ENCODE measurements at places on chromosomes 2 and 18. TPM values are rescaled to one million over a fixed set of nuclear protein-coding genes. Genes with fewer than 3 reads are reported as not detected.
A peak's percentile ranks its signal among the peaks of the same experiment; 100 is the strongest.

Gene TCF23
- total RNA-seq: not detected

Gene FAM237A
- total RNA-seq: not detected

Gene LYPD6
- total RNA-seq: not detected

Gene E2F6
- 3.5 TPM for total RNA-seq

Gene CAPN14
- 0.20 TPM for total RNA-seq

Gene PLCD4
- 0.25 TPM for total RNA-seq

- H3K4me3 ChIP-seq: no peak overlapping the region
- no peak overlapping the region for H3K27ac ChIP-seq
- H3K36me3 ChIP-seq: no peaks in the 10 kb centered on the region
- H3K4me1 ChIP-seq: peaks cover 3% of the 10 kb centered on the region
- no peaks in the 10 kb centered on the region for H3K27me3 ChIP-seq
Measured at GRCh38 chr2:64124571-64124970, 19.6 kb downstream of the PELI1 start.

- H3K27ac ChIP-seq: peak overlapping the region; percentile 76
- peak overlapping the region; percentile 13 for H3K4me3 ChIP-seq
- H3K36me3 ChIP-seq: no peaks in the 10 kb centered on the region
- peak; percentile 71 for DNase-seq
Measured at GRCh38 chr2:196239622-196240587, 68.5 kb upstream of the STK17B start.

DNA sequence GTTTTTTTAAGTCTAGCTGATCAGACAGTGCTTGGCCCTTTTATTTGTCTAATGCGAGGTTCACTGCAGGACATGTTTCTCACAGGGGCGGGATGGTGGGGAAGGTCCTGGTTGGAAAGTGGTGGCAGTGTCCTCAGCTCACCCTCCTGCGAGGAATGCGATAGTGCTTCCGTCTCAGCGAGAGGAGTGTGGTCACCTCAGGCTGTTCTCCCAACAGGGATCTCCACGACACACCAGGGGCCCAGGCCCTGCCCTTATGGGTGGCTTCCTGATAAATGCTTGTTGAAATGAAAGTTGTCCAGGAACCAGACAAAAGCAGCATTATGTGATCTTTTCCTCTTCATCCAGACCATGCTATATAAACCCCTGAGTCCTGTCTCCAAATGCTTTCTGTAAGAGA is 70.1 kb downstream of the BOLA3 start:
- no peaks in the 10 kb centered on the region for H3K4me1 ChIP-seq
- H3K36me3 ChIP-seq: peaks cover 49% of the 10 kb centered on the region
- DNase-seq: no peak
- H3K27ac ChIP-seq: no peak overlapping the region
- no peaks in the 10 kb centered on the region for H3K27me3 ChIP-seq

- H3K27ac ChIP-seq: no peak overlapping the region
- no peaks in the 10 kb centered on the region for H3K4me1 ChIP-seq
- H3K36me3 ChIP-seq: no peaks in the 10 kb centered on the region
- no peak overlapping the region for H3K4me3 ChIP-seq
- no peak for DNase-seq
Measured at GRCh38 chr18:9901377-9901776, 12.4 kb upstream of the VAPA start.

DNA sequence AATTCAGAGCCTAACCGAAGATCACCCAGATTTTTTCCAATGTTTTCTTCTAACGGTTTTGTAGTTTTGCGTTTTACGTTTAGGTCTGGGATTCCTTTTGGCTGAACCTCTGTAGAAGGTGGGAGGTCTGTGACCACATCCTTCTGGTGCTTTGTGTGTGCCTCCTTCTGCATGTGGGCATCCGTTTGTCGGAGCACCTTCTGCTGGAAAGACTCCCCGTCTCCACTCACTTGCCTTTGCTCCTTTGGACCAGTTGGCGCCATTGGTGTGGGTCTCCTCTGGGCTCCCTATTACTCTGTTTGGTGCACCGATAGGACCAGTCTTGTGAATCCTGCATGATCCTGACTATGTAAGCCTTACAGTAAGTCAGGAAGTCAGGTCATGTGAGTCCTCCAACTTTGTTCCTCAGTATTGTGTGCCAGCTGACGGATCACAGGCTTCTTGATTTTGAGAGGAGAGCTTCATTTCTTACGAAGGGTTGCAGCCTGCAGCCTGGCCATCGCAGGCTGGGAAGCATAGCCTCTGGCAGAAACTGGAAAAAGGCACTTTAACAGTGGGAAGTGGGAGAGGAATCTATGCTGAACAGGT is 13.6 kb downstream of the AQP12A start:
- peaks cover 20% of the 10 kb centered on the region for H3K4me1 ChIP-seq
- no peak overlapping the region for H3K27ac ChIP-seq
- H3K27me3 ChIP-seq: no peaks in the 10 kb centered on the region

DNA sequence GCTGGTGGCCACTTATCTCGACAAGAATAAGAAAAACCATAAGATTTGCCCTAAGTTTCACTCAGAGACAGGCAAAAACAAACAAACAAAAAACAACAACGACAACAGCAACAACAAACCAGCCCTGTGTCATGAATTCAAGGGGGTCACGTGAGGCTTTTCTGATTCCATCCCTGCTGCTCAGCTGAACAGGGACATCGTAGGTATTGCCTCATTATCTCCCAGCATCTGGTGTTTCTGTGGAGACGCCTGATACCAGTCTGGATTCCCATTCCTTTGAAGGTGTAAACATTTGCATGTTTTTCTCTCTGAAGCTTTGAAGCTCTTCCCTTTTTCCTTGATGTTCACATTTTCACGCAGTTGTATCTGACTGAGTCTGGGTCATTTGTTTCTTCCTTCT is 117.4 kb downstream of the KCNF1 start:
- DNase-seq: no peak
- no peak overlapping the region for H3K27ac ChIP-seq
- H3K4me3 ChIP-seq: no peak overlapping the region
- H3K36me3 ChIP-seq: no peaks in the 10 kb centered on the region
- H3K27me3 ChIP-seq: no peaks in the 10 kb centered on the region
- H3K4me1 ChIP-seq: no peaks in the 10 kb centered on the region

DNA sequence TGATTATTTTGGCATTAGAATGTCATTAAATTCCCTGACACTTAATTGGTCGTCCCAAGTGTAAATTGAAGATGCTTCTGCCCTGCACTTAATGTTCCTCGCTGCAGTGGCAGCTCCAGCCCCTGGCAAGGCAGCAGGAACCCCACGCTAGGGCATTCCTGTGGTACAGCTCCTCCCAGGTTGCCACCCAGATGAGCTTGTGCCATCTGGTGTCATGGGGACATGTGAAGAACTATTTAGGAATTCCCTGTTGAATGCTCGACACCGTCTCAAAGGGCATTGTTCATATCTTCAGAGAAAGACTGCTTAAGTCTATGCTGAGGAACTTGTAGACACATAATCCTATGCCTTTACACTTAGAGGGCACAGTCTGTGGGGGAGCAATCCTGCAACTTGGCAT is 38.9 kb downstream of the BCL2L11 start:
- no peak overlapping the region for H3K4me3 ChIP-seq
- H3K27me3 ChIP-seq: no peaks in the 10 kb centered on the region
- peaks cover 9% of the 10 kb centered on the region for H3K4me1 ChIP-seq
- no peak overlapping the region for H3K27ac ChIP-seq
- peaks cover 10% of the 10 kb centered on the region for H3K36me3 ChIP-seq

DNA sequence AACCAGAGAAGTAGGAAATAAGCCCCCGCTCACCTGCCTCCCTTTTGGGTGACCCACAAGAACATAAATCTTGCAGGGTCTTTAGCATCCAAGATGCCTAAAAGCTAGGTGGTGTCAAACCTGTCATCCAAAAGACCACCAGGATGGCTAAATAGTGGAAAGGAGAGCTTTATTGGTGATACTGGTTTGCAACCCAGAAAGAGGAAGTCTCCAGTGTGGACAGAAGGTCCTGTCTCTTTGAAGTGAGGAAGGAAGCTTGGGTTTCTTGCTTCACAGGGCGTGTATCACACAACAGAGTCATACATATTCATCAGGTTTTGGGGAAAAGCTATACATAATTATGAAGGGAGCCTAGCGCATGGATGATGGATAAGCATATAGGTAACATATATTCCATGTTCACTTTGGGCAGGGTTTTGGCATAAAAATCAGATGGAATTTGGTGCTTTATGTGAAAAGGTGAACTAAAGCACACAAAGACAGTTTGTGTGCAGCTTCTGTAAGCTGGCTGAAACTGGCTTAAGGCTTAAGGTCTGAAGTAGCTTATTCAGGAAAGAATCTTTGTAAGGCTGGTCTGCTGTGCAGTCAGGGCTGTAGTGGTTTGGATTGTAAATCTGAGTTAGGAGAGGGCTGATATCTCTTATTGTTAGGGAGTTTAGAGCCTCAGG is 102.2 kb upstream of the MSH2 start:
- no peak overlapping the region for H3K27ac ChIP-seq

DNA sequence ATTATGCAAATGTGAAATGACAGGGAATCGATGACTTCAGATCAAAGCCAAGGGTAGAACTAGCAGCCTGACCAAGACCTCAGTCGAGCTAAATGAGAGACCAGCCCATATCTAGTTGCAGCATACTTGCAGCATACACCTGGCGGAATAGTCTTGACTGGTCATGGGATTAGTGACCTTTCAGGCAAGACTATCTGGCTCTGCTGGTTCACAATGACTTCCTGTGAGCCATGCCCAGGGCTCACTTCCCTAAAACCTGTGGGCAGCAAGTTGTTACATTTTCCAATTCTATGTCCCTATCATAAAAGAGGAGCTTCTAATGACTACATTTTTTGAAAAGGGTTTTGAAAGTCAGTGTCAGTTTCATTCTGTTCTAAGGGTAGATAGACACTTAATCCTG is 1624.9 kb upstream of the CELF4 start:
- H3K27ac ChIP-seq: no peak overlapping the region
- H3K36me3 ChIP-seq: no peaks in the 10 kb centered on the region
- H3K27me3 ChIP-seq: no peaks in the 10 kb centered on the region
- no peak overlapping the region for H3K4me3 ChIP-seq

- H3K4me3 ChIP-seq: no peak overlapping the region
- no peaks in the 10 kb centered on the region for H3K27me3 ChIP-seq
Measured at GRCh38 chr18:40159141-40160017, 1795.7 kb upstream of the PIK3C3 start.

DNA sequence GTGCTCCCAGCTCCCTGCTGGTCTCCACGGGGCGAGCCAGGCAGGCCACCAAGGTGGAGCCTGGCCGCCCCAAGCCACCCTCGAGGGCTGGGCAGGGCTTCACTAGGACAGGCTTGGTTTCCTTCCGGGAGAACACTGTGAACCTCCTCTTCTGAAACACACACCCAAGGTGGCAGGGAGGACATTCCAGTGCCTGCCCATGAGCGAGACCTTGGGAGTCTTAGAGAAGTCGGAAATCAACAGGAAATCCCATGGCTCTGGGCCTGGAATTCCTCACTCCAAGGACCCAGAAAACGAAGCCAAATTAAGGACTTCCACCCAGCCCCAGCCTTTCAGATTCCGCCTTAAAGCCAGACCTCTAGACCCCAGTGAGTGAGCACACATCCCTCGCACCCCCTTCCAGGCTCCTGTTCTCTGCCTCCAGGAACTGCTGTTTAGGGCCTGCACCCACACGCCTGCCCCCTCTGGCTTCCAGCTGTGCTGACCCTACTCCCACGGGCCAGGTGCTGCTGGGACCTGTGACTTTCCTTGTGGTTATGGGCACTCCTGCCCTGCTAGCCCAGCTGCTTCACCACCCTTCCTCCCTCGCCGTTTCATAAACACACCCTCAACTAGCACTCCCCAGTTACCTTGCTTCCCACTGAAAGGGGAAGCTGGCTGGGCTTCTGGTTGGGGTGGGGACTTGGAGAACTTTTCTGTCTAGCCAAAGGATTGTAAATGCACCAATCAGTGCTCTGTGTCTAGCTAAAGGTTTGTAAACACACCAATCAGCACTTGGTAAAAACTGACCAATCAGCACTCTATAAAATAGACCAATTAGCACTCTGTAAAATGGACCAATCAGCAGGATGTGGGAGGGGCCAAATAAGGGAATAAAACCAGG is 13.7 kb downstream of the GPR17 start:
- DNase-seq: no peak
- H3K36me3 ChIP-seq: no peaks in the 10 kb centered on the region
- H3K27me3 ChIP-seq: peaks cover 16% of the 10 kb centered on the region
- peaks cover 2% of the 10 kb centered on the region for H3K4me1 ChIP-seq

DNA sequence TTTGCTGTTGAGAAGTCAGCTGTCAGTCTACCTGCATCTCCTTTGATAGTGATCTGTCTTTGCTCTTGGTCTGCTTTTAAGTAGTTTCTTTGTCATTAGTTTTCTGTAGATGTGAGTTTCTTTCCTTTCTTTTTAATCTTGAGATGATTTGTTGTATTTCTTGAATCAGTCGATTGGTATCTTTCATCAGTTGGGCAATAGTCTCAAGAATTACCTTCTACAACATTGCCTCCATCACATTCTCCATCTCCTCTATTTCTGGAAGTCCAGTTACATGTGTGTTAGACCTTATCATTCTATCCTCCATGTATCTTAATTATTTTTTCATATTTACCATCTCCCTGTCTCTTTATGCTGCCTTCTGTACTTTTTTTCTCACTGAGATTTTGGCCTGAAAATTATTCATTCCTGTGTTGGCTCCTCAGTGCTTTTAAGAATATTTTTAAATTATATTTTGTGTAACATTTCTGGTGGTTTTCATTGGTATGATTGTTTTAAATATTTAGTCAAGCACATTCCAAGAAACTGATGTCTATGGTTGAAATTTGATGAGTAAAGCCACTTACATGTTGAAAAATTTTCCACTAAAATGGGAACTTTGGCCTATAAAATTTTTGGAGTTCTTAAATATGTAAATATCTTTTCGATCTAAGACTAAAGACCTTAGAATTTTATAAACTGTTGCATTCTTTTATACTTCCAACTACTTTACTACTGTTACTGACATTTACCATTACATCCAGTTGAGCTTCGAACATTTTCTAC is 239.5 kb upstream of the MGAT5 start:
- DNase-seq: no peak
- H3K4me1 ChIP-seq: no peaks in the 10 kb centered on the region
- no peak overlapping the region for H3K4me3 ChIP-seq
- H3K36me3 ChIP-seq: no peaks in the 10 kb centered on the region

- H3K27ac ChIP-seq: no peak overlapping the region
- no peaks in the 10 kb centered on the region for H3K36me3 ChIP-seq
- H3K4me3 ChIP-seq: no peak overlapping the region
Measured at GRCh38 chr2:179393481-179393880, 128.8 kb upstream of the SESTD1 start.

DNA sequence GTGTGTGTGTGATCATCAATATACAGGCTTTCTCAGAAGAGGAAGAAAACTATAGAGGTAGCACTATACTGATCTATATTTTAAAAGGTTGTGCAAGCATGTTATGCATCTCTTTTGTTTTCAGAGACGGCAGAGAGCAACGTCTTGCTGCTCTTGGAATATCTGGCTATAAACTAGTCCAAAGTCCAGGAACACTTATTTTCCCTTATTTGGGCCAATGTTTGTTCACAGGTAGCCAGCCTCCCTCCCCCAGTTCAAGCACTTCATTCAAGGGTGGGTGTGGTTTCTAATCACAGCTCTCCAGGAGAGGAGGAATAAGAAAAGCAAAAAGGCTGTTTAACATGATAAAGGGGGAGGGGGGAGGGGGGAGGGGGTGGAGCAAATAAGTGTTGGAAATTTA is 4.2 kb downstream of the FZD5 start:
- peaks cover 15% of the 10 kb centered on the region for H3K27me3 ChIP-seq
- H3K4me3 ChIP-seq: no peak overlapping the region
- H3K36me3 ChIP-seq: no peaks in the 10 kb centered on the region
- DNase-seq: no peak
- peaks cover 35% of the 10 kb centered on the region for H3K4me1 ChIP-seq
- no peak overlapping the region for H3K27ac ChIP-seq

GRCh38 chr18:24552218-24552617 is 91.8 kb downstream of the HRH4 start:
- H3K4me3 ChIP-seq: no peak overlapping the region
- H3K27me3 ChIP-seq: no peaks in the 10 kb centered on the region
- H3K27ac ChIP-seq: no peak overlapping the region
- H3K36me3 ChIP-seq: no peaks in the 10 kb centered on the region
- H3K4me1 ChIP-seq: no peaks in the 10 kb centered on the region
- DNase-seq: no peak

GRCh38 chr2:60715561-60715960 is 40.5 kb upstream of the PAPOLG start:
- no peaks in the 10 kb centered on the region for H3K36me3 ChIP-seq
- DNase-seq: no peak
- no peak overlapping the region for H3K27ac ChIP-seq

Data from CD4-positive, alpha-beta T cell (primary cell).